Stimulated activated CD4-positive, alpha-beta T cell treated with anti-CD3 and anti-CD28 coated beads, Interleukin-1b, Interleukin-23, amount 100 ng/mL, for 1 hour (primary cell): ENCODE measurements at places on chromosomes 2 and 18.

GRCh38 chr2:143482771-143483170 is 353.6 kb downstream of the ARHGAP15 start:
- no peak for DNase-seq

DNA sequence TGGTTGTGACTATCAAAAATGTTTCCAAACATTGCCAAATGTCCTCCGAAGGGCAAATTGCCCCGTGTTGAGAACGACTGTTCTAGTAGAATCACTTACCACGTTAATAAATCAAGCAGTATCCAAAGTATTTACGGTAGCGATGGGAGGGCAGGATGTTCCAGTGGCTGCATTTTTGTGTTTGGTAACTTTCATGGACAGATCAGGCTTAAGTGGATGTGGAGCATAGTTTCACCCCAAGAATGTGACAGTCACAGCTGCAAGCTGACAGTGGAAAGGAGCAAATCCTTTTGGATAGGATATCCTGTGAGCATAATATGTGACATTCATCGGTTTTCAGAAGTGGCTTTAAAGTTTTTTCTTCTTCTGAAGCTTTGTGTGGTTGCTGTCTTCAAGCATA is 46.3 kb upstream of the DARS1 start:
- DNase-seq = no peak

DNA sequence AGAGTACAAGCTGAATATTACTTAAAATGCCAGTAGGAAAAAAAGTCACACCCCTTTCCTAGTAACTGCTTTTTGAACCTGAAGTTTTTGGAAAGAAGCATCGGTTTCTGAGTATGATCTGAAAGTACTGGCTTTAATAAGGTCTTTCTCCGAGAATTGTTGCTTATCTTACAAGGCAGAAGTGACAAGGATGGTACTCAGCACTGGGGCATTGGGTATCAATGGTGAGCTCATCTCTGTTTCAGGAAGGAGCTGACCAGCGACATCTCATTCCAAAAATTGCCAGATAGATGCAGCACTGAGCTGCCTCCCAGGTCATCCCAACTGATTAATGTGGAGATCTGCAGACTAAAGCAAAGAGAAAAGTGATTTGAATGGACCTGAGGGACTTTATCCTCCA is 85.4 kb downstream of the FMNL2 start:
- DNase-seq = no peak

- DNase-seq = no peak
These were observed 76.9 kb downstream of the CRIM1 start for GRCh38 chr2:36432479-36432878.

GRCh38 chr2:58734365-58734764 is 493.2 kb upstream of the FANCL start:
- no peak for DNase-seq

GRCh38 chr18:74682141-74682990 is 84.7 kb downstream of the ZNF407 start:
- DNase-seq = no peak

DNA sequence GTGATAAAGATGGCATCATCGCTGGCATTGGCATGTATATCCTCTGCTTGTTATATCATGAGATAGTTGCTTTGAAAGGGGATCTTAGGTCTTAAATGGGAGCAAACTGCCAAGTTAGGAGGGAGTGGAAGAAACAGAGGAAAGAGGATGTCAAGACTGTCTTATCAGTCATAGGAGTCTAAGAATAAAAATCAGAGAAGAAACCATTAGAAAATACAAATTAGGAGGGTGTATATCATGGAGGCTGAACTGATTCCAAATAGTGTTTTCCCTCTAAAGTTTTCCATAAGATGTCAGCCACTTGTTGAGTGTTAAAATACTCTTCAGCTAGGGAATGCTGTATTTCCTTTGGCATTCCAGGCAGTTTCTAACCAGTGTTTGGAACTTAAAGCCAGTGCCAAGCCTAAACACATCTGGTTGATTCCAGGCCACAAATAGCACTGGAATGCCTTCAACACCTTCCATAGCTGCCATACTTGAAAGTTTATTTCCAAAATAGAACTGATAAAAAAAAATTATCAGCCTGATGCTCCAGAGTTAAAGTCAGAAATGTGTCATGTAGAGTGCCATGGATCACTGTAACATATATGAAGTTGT is 129.4 kb downstream of the ZEB2 start:
- DNase-seq = no peak

GRCh38 chr2:188415754-188416083 is 124.0 kb downstream of the GULP1 start:
- no peak for DNase-seq

DNA sequence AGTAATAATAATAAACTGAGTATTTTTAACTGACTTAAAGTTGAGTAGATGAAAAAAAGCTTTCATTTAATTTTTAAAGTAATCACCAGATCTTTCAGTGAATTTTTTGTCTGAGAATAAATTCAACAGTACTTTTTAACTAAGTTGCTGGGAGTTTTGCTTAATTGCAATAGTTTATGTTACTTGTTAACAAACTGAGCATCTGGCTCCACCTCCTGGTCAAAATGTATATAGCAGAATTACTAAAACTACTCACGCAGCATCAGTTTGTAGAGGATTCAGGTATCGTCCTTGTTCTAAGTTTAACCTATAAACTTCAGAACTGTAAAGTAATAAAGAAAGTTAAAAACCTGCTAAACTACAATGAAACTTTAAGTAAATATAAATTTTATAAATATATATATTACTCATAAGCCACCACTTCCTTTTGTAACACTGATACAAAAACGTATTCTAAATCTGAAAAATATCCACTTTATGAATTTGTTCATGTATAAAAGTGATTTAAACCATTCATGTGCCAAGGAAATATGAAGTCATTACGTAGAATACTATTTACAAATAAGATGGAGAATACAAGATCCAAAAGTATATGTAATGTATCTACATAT is 21.3 kb downstream of the NOL10 start:
- DNase-seq = no peak

- no peak for DNase-seq
These were observed 189.3 kb downstream of the ANKRD30B start for GRCh38 chr18:14937271-14937670.

DNA sequence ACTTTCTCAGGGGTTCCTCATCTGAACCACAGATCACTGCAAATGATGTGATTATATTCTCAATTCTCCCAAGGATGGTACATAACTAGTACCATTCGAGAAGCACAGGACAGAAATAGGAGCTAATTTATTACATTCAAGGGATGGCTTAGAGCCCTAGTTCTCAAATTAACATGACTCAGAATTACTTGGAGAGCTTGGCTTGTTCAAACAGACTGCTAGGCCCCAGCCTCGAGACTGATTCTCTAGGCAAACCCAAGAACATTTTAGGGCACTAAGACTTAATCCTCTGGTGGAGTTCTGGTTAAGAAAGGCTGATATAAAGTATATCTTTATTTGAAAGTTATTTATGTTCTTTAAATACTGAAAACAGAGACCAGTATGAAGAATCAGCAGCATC is 35.8 kb downstream of the HIBCH start:
- DNase-seq = no peak

DNA sequence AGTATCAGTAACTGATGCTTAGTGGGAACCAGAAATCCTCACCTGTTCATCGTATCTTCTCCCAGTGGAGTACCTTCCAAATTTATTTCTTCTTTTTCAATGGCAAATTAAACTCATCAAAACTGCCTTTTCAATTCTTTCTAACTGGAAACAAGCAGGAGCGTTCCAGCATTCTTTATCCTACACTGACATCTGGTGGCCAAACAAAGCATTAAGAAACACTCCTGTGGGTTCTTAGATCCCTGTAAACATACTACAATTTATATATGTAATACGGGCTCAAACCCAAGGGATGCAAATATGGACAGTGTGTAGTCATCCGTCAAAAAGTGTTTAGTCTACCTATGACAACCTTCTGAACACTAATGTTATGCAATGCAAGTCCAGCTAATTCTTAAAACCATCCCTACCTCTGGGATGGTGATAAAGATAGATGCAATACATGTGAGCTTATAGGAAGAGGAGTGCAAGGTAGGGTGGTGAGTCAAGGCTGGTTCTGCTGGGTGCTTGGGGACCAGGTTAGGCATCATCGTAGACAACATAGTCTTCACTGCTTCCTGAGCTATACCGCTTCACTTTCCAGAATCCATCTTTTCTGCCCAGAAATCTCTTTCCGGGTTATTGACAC is 375.0 kb downstream of the CTNNA2 start:
- no peak for DNase-seq

DNA sequence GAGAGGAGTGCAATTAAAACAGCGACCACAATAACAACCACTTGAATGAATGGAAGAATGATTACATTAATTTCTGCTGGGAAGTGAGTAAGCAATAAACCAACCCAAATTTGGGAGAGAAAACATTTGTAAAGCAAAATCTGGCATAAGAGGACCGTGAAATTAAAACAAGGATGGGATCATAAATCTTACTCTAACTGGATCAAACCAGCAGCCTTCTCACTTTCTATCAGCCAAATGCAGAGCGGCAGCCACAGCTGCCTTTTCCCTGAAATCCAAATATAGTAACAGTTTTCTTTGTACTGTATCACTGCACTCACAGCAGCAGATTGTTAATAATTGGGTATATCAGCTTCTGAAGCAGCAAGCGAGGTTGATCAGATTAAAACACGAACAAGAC is 245.2 kb upstream of the REG3G start:
- no peak for DNase-seq

DNA sequence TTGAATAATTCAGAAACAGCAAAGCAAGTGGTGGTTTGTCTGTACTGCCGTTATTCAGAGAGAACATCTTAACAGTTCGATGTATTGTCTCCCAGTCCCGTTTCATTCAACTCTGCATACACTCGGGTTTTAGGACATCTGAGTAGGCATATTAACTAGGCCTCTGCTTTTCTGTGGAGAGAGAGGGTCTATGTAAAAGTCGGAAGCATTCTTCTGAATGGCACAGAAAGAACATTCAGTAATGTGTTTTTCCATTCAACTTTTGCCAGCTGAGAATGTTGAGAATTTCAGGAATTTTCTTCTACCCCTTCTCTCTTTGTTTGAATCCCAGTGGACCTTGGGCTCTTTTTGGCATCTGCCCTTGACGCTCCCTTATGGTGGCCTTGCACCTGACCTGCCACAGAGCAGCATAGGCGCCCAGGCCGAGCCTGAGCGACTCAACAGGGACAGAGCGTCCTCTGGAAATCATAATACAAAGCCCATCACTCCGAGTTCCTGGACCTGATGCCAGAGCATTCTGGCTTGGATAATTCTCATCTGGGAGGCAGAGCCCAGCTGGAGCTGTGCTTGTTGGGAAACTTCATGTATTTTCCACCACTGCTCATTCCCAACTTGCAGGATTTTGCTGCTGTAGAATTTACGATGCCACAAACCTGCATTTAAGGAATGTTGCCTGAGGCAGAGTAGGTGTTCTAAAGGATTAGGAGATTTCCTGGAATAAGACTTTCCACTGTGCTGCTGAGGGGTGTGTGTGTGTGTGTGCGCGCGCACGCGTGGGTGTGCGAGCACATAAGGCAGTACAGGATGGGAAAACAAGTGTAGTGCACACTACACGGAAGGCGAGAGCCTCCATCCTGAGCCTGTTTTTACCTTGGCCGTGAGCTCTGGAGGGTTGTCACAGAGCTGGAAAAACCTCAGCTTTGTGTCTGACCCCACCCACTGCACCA is 77.2 kb upstream of the TXNDC2 start:
- no peak for DNase-seq

DNA sequence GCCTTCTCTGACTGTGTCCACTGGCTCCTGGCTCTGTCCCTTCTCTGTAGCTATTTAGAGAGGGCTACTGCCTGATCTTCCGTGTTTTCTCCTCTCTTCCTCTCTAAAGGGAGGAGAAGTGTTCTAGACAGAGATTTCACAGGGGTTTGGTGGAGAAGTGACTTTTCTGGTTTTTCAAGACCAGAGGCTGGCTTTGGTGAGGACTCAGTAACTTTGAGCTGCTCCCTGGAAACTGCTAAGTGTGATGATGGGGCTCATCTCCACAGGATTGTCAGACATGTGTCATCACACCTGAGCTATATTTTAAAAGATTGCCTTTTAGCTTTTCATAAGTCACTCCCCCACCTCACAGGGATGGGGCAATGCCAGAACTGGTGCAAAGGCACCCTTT is 6.2 kb downstream of the MAL start:
- DNase-seq = no peak

DNA sequence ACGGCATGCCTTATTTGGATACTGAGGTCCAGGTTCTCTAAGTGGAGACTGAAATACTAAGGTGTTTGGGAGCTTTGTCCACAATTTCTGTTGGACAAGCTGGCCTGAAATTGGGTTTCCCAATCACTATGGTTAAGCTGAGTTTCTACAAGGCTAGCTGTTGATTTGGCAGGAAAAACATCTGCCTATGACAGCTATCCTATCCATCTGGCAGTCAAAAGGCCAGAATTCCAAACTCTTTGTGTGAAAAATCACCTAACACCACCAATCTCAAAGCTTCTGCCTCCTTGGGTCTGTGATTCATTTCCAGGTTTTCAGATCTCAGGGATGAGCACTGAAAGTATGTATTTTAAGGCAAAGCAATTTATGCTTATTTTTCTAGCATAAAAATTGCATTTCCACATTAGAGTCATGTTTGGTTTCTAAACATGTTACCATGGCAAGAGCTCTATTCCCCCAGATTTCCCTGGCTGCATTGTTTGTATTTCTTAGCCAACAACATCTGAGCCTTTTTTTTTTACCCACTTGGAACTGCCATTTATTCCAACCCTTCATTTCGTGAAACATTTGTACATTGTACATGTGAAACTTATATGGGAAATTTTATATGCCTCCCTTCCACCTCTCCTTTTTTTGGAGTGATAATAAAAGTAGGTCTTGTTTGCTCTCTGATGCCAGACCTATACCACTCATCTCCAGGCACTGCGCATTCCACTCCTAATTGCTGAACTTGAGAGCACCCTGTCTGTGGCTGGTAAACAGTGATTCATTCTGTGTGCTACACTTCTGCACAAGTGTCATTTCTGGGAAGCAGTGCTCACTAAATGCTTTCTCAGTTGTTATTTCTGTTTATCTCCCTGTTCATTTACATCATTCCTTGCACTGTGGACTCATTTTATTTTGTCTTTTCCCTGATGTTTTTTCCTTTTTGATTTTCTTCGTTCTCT is 15.9 kb upstream of the CCDC85A start:
- no peak for DNase-seq
